ENCODE measurements at places on chromosomes 2 and 18.

DNA sequence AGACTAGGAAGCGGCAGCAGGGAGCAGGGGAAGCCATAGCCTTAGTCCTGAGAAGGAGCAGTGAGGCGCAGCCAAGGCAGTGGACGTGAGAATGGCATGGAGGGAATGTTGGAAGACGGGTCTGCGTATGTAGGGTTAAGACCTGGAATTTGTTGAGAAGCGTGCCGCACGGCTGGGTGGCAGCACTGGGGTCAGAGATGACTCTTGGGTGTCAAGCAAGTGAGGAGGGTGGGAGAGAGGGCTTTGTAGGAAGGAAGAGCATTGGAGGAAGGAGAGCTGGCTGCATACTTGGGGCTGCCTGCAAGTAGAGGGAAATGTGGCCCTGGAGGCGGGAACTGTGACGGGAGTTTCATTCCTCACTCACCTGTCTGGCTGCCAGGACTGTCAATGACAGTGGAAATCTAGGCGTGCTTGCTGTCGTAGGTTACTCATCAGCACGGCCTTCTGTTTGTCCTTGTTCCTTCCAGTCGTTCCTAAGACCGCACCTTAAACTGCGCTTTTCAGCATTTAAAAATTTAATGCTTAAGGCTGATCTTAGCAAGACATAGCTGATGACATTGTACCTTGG lies 108.0 kb downstream of the ITGB1BP1 start:
- DNase-seq = no peak

DNA sequence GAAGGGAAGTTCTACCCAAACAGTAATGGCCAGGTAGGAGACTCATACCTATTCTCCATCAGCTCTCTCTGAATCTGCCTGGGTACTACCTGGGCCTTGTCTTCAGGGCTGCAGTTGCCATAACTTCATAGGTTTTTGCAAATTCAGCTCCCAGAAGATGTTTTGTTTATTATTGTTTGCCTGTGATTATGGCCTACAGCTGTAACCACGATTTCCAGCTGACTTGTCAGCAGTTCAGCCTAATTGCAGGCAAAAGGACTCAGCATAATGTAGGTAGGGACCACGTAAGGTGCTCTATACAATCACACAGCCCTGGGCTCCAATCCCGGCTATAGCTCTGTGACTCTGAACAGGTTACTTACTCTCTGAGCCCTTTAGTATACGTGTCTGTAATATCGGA lies 187.0 kb upstream of the FN1 start:
- DNase-seq = no peak

GRCh38 chr2:9087121-9087681 lies 83.7 kb upstream of the MBOAT2 start:
- no peak for DNase-seq

GRCh38 chr2:402721-403120 lies 114.8 kb upstream of the ALKAL2 start:
- DNase-seq = no peak

DNA sequence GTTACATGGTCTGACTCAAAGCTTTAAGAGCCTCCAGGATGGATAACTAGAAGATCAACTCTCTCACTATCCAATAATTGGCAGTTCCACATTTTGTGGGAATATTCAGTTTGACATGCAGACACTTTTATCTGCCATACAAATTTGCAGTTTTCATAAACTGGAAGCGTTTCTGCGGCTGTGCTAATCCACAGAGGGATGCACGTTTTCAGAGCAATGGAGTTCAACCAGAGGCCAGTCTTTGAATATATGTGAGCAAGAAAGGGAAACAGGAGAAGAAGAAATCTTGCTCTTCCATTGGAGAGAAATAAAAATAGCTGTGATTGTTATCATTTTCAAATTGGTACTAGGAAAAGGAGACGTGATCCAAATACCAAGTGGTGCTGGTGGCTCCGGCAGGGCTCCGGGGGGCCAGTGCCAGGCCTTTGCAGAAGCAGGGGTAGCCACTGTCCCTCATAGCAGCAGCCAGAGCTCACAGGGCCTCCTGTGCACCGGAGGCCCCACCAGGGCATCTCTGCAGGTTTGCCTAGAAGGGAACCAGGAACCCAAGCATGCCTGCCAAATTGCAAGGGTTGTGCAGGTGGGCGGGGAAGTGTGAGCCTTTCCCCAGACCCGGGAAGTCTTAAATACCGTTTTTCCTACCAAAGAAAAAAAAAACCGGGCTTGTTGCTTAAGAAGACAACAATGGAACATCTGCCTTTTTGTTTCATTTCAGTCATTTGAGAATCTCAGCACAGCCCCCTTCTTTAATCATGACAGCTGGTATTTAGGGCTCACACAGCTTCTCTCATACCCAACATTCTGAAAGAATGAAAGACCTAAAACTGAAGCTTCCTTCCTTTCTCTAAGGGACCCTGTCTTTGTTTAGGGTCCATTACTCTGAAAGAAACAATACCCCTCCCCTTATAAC lies 791.1 kb upstream of the SOX11 start:
- no peak for DNase-seq
